ENCODE measurements at places on chromosomes 2 and 18.
A peak's percentile ranks its signal among the peaks of the same experiment; 100 is the strongest.

DNA sequence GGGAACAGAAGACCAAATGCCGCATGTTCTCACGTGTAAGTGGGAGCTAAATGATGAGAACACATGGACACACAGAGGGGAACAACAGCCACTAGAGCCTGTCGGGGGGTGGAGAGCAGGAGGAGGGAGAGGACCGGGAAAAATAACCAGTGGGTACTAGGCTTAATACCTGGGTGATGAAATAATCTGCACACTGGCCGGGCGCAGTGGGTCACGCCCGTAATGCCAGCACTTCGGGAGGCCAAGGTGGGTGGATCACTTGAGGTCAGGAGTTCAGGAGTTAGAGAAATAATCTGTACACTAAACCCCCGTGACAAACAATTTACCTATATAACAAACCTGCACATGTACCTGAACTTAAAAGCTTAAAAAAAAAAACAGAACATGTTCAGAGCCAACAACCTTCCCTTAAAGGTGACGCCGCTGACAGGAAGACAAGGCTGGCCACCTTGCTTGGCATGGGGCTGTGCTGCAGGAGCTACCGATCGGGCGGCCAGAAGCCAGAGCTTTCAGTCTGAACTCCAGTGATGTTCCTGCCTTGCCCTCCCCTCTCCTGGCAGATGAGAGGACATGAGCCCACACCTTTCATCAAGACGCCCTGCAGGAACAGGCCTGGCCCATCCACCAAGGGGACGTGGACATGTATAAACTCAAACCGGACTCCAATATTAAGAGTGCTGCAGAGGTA lies 11.2 kb downstream of the SLC66A2 start:
- DNase-seq = no peak

- DNase-seq = no peak
Measured at GRCh38 chr2:8002765-8003393, 679.0 kb upstream of the ID2 start.

DNA sequence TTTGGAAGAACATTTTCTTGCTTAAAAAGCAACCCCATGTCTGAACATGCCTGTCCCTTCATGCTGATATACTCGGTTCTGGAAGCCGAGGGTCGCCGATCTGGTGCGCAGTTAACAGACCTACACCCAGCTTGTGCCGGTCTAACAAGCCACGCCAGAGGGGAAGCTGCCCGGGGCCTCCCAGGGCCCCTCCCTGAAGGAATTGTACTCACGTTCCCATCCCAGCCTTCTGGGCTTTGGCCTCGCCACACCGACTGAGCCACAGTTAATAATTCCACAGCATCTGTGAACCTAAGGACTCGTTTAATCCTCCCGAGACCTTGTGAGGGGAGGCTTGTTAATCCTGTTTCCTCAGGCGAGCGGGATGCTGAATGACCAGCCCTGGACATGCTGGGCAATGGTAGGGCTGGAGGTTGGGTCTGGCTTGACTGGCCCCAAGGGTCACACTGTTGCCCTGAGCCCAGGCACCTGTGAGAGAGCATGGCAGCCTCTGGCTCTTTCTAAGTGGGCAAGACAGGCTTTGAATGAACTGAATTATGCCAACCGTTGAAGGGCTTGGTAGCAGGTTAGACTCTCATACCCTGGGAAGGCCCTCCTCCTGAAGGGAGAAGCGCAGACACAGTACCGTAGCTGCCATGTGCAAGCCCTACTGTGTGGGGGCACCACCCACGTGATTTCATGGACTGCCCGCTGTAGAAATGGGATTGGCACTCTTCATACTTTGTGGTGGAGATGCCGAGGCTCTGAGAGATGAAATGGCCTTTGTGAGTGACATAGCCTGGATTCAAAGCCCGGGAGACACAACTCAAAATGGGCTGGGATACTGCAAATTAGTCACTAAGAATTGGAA lies 27.9 kb upstream of the ODC1 start:
- no peak for DNase-seq

DNA sequence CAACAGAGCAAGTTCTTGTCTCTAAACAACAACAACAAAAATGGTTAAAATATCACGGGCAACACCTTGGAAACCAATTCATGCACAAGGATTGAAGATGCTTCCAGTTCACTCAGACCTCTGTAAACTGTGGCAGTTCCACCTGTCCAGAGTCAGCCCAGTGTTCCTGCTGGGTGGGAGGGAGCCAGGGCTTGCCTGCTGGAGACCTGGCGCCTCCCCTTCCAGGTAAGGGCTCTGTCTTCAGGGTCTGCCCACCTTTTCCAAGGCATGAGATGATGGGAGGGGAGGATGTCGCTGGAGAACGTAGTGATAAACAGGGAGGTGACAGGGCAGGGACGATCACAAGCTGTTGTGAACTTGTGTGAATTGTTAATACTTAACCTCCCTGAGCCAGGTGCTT lies 9.8 kb upstream of the GPC1 start:
- DNase-seq = no peak

DNA sequence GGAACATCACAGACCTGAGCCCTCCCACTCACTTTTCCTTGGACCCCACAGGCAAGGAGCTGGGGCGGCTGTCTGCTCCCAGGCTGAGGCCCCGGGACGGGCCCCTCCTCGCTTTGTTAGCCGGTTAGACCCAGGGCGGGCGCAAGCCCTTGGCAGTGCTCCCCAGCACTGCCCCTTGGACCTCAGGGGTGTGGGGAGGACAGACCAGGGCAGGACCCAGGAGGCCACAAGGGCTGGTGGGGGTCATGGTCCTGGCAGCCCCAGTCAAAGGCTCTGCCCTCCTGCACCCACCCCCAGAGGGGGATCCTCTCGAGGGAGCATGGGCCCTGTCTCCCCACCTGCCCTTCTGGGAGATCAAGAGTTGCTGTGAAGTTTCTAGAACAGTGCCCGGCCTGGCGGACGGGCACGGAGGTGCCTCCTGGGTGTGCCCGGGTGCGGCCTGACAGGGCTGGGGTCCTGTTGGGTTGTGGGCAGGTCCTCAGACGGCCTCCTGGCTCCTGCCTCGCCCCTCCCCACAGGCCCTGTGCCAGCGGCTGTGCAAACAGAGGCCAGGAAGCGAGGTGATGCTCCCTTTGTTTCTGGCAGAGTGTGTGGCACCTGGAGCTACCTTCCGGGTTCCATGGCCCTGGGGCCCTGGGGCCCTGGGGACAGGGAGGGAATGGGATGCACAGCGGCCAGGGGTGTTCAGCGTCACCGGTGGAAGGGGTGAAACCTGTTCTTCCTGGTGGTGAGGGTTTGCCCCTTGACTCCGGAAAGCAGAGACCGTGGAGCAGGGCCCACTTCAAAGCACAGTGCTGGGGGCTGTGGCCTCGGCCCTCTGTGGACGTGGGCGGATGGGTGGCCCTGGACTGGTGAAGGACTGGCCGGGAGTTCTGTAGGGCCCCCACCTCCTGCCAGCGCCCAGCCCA lies 2.9 kb upstream of the GAL3ST2 start:
- peak; percentile 9 for DNase-seq

GRCh38 chr2:119958670-119959268 lies 54.1 kb upstream of the EPB41L5 start:
- DNase-seq = no peak

DNA sequence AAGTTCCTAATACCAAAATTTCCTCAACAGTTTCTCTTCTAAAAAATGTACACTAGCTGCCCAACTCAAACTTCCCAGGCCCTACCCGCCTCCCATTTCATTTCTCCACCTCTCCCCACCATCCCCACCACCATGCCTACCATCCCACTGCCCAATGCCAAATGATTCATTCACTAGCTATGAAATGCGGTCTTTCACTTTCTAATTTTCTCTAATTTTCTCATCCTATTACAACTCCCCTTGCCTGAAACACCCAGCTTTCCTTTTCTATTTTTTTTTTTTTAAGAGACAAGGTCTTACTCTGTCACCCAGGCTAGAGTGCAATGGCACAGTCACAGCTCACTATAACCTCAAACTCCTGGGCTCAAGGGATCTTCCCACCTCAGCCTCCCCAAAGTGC lies 38.4 kb downstream of the KIDINS220 start:
- DNase-seq = no peak

GRCh38 chr2:100767810-100768806 lies 51.8 kb upstream of the NPAS2 start:
- DNase-seq = no peak

GRCh38 chr2:69114534-69114933 lies 101.6 kb downstream of the ANTXR1 start:
- no peak for DNase-seq

GRCh38 chr18:13309748-13310670 lies 91.4 kb downstream of the LDLRAD4 start:
- no peak for DNase-seq

DNA sequence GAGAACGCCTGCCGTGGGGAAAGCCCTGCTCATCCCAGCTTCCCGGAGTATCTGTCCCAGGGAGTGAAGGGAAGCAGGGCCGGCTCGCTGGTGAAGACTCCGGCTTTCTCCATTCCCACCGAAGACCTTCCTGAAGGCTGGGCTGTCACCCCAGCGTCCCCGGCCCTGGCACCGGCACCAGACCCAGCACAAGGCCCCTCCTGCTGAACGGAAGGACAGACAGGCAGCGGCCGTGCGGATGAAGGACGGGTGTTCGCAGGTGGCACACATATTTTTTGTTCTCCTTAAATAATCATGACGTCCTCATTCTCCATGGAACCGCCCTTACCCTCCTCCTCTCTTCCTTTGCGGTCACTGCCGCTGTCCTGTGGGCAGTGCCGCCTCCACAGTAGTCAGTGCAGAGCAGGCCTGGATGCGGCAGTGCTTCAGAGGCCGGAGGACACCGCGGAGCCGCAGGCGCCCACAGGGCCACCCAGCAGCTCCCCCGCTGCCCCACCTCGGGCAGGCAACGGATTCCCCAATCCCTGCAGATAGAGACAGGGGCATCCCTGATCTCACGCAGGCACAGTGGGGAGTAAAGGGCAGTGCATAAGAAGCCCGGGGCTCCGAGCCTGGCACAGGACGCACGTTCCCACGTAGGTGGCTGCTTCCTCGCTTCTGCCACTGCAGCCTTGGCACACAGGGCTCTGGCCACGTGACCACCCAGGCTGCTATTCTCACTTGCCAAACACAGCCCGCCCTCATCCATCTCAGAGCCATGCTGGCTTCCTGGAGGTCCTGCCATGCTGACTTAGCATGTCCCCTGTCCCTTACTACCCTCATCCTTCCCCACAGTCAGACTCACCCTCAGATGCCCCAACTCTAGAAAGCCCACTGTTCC lies 229.7 kb downstream of the EIPR1 start:
- DNase-seq = no peak

DNA sequence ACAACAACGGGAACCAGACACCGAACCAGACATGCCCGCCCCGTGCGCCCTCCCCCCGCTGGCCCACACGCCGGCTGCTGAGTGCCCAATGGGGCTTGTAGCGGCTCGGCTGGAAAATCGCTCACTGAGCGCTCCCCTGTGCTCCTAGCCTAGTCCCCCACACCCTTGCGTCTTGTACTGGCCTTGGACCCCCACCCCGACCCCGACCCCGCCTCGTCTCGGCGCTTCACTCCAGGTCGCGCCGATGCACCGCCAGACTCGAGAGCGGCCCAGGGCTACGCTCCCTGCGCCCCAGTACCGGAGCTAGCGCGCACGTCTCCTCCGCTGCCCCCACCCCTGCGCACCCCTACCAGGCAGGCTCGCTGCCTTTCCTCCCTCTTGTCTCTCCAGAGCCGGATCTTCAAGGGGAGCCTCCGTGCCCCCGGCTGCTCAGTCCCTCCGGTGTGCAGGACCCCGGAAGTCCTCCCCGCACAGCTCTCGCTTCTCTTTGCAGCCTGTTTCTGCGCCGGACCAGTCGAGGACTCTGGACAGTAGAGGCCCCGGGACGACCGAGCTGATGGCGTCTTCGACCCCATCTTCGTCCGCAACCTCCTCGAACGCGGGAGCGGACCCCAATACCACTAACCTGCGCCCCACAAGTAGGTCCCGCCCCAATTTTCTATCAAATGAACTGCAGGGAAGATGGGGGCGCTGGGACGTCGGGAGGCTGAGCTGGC lies 1.5 kb downstream of the GAD1 start:
- no peak for DNase-seq

- DNase-seq = no peak
Measured at GRCh38 chr2:43905371-43905803, 66.6 kb downstream of the ABCG8 start.

DNA sequence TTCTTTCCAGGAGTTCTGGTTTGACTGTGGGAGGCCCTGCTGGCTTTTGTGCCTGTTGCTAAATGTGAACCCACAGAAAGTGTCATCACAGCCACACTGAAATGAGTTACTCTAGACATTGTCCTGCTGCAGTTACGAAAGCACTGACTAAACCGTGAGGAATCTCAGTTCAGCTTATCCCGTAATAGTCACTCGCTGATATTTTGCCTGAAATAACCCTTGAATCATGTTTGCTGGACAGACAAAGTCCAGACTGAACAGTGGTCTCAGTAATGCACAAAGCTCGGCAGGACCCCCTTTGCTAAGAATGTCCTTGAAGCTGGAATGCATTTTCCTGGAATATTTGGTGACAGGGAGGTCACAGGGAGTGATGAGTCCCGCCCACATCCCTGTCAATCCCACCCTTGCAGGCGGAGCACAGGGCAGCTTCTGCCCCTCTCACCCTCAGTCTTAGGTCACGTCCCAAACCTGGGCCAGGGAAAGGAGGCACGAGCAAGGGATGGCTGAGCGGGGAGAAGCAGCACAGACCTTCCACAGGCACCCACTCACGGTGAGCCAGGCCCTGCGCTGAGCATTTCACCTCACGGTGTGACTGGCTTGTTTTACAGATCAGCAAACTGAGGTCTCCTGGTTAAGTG lies 53.4 kb downstream of the ADI1 start:
- DNase-seq = peak; percentile 92

DNA sequence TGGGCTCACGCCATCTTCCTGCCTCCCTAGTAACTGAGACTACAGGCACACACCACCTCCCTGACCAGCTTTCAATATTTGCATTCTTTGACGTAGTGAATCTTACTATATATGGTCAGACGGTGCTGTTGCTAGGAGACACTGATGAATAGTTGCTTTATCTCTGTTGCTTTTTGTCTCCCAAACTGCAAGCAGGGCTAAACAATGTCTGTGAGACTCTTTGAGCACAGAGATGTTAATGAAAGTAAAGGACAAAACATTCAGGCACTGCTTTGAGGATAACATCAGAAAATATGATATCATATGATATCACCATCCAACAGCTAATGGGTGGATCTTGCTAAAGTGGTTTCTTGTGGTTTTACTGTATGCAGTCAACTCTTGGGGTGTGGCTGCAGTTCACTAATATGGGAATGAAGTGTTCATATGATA lies 43.0 kb downstream of the EMILIN2 start:
- no peak for DNase-seq

- peak; percentile 81 for DNase-seq
Measured at GRCh38 chr2:27705851-27706622, 42.3 kb downstream of the SLC4A1AP start.

- DNase-seq = peak; percentile 65
Measured at GRCh38 chr2:234502285-234502918, 5.5 kb upstream of the ARL4C start.

DNA sequence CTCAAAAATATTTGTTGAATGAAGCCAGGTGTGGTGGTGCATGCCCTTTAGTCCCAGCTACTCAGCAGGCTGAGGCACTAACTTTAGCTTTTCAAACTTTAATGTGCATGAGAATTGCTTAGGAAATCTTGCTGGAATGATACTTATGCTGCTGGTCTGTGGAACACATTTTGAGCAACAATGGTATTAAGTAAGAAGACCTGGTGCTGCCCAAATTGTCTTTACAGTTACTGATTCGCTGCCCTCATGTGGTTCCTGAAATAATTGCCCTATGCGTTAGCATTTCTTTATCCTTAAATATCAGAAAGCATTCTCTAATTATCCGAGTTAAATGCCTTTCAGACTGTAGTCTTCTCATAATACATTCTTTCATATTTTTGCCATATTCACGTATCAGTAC lies 76.0 kb upstream of the SESTD1 start:
- DNase-seq = peak; percentile 12

GRCh38 chr2:149173220-149173619 lies 134.7 kb downstream of the LYPD6B start:
- no peak for DNase-seq

- DNase-seq = no peak
Measured at GRCh38 chr2:186130748-186131641, 355.1 kb upstream of the ZC3H15 start.
